NCI-H524 (cell line): ENCODE measurements at places on chromosomes 3 and 15.

DNA sequence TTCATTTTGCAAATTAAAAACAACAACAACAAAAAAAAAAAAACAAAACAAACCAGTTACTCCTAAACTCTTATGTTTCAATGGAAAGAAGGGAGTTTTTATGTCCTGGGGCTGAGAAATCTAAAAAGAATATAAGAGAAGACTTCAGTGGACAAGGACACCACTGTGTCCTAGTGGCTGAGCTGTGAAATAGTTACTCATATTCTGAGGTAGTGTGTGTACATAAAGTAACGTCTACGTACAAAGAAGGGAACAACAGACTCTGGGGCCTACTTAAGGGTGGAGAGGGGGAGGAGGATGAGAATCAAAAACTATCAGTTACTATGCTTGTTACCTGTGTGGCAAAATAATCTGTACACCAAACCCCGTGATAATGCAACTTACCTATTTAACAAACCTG lies 6.0 kb upstream of the TP53BP1 start:
- no peak for DNase-seq

DNA sequence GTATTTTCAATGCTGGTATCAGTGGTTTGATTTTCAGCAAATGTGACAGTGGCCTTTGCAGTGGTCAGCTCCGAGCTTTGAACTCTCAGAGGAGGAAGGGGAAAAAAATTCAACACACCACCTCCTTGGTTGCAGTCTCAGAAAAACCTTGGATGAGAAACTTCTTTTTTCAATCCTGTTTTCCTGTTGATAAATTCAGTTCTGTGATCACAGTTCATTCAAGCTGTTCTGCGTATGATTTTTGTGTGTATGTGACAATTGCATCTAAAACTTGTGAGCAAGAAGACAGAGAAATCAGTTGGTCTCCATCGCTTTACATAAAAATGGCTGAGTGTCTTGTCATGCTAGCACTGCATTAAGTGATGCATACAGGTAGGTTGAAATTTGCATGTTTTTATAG lies 19.2 kb downstream of the ZBTB38 start:
- no peak for DNase-seq

DNA sequence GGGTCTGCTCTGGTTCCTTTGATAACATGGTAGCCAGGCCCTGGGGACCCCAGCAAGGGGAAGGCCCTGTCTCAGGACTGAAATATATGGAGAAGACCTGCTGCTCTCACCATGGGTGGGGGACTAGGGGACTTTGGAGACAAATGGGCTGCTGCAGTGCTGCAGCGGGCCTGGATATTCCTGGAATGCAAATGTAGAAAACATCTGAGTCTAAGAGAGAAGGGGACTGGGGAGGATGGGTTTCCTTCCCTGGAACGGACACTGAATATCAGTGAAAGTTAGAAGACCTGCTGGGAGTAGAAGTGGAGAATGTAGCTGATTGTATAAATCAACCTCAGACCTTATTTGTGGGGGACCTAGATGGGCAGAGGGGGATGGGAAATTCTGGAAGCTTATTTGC lies 3.1 kb upstream of the HCN4 start:
- DNase-seq = no peak

GRCh38 chr15:68479870-68480269 lies 47.9 kb upstream of the ITGA11 start:
- DNase-seq = no peak

DNA sequence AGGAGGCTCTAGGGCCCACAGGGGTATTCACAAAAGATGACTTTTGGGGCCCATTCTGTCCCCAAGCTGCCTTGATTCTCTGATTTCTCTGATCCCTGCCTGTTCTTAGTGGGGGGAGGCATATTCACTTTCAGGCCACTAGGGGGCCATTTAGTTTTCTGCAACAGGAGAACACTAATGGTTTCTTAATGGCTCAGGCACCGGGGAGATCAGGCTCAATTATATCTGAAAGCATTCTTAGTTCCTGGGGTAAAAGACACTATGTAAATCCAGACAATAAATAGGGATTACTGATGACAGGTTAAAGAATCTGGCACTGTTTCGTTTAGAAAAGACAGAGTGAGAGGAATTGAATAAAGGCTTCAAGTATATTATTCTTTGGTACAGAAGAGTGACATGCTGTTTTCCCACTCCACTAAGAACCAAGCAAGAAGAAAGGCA lies 2.5 kb upstream of the INAFM2 start:
- peak; percentile 30 for DNase-seq

DNA sequence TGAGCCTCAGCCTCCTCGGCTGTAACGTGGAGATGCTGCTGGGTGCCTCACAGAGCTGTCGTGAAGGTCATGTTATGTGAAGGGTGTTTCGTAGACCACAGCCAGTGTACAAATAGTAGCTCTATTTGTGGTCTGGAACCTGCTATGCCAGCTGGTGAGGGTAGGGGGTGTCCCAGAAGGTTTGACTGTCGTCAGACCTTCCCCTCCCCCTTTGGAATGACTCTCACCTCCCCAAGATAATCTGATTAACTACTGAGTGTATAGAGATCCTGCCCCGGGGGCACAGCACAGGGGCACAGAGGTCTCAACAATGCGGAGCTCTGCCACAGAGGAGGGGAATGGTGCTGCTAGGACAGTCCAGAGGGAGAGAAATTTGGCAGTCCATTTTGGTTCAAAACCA lies 20.5 kb downstream of the FGD5 start:
- DNase-seq = peak; percentile 69

- peak; percentile 82 for DNase-seq
Measured at GRCh38 chr3:54307566-54308180, 185.3 kb downstream of the CACNA2D3 start.

GRCh38 chr3:64187065-64187959 lies 38.0 kb downstream of the PRICKLE2 start:
- no peak for DNase-seq

GRCh38 chr15:63833021-63833696 lies 589 bp downstream of the HERC1 start:
- DNase-seq = peak; percentile 47

GRCh38 chr3:55702822-55703221 lies 215.7 kb upstream of the WNT5A start:
- DNase-seq = no peak

DNA sequence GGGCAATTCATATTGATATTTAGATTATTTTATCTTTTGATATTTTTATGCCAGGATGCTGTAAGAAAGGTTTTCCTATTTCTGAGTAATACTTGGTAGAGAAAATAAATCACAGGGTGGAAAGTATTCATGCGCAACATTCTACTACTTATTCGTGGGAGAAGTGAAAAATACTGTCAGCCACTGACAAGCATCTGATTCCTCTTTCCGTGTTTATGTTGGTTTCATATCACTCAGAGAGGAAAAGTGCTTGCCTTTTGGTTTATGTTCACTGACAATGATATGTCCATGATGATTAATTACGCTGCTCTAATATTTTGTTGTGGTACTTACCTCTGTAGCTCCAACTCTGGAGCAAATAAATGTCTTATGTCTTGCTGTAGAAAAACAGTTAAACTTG lies 429.4 kb downstream of the EDEM1 start:
- no peak for DNase-seq

DNA sequence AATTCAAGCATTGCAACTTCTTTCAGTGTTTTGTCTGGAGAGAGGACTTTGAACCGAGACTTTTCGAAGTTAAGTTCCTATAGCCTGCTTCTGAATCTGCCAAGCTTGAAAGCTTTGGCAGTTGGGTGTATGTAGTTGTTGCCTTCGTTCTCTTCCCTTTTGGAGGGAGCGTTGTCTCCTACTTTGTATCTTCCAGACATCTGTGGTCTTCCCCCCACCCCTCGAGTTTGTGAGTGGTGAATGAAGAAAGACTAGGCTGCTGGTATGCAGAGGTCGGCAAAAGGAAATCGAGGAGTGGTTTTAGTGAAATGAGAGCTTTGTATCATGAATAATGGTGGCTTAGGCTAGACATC lies 1.3 kb downstream of the CTNNB1 start:
- DNase-seq = peak; percentile 34

- DNase-seq = peak; percentile 83
Measured at GRCh38 chr3:105253225-105253624, 113.5 kb upstream of the ALCAM start.

DNA sequence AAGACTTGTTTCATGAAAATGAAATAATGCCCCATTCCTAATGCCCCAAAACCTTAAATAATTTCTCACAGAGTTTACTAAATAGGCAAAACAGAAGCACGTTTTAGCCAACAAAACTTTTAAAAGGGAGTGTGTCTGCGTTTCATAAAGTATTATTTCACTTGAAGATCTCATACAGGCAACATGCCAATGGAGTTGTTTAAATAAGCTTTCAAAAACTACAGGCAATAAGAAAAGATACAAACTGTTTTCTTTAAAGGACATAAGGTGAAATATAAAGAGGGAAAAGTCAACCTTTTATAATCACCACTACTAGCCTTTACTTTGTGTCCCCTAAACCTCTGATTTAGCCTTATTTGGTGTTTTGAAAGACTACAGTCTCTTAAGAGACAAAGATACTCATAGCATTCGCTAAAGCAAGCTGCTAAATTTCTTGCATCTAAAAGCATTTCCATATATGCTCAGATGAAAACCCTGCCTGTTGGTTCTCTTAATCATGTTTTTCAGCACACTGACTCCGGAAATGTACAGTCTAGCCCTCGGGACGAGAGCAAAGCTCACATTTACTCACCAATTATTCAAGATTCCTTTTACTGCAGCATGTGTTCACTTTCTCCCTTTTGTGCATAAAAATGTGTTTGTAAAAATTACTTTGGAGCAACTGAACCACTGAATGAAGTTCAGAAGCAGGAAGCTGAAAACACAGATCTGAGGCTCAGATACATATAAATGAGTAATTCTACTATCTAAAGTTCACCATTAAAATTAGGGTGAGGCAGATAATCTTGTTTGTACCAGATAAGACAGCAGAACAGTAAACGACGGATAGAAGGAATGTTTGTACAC lies 119.0 kb downstream of the GOLIM4 start:
- no peak for DNase-seq

DNA sequence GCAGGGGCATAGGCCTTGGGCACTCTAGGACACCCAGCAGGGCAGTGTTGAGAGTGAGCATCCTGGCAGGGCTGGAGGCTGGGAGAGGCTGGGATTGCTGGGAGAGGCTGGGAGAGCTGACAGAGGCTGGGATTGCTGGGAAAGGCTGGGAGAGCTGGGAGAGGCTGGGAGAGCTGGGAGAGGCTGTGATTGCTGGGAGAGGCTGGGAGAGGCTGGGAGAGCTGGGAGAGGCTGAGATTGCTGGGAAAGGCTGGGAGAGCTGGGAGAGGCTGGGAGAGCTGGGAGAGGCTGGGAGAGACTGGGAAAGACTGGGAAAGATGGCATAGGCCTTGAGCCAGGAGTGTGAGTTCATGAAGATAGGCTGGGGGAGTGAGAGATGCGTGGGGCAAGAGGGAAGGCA lies 77.8 kb downstream of the MESD start:
- no peak for DNase-seq

DNA sequence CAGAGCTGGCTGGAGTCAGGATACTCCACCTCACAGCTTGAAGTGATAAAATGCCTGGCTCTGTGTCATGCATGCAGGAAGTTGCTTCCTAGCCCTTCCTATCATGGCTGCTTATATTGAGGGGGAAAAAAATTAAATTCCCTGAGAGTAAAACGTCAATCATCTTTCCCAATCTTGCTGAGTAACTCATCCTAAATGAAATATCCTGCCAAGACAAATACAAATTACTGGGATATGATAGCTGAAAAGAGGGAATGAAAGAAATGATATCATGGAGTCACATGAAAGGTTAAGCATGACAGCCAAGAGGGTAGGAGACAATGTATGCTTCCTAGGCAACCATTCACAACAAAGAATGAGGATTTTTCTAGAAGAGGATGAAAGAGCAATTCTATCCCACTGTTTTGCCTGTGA lies 110.6 kb downstream of the ABI3BP start:
- DNase-seq = no peak

- no peak for DNase-seq
Measured at GRCh38 chr15:29636921-29637320, 185.3 kb downstream of the TJP1 start.

GRCh38 chr15:65869954-65870871 lies 922 bp downstream of the RAB11A start:
- DNase-seq = peak; percentile 44

GRCh38 chr3:50652709-50653108 lies 22.0 kb upstream of the DOCK3 start:
- DNase-seq = no peak

DNA sequence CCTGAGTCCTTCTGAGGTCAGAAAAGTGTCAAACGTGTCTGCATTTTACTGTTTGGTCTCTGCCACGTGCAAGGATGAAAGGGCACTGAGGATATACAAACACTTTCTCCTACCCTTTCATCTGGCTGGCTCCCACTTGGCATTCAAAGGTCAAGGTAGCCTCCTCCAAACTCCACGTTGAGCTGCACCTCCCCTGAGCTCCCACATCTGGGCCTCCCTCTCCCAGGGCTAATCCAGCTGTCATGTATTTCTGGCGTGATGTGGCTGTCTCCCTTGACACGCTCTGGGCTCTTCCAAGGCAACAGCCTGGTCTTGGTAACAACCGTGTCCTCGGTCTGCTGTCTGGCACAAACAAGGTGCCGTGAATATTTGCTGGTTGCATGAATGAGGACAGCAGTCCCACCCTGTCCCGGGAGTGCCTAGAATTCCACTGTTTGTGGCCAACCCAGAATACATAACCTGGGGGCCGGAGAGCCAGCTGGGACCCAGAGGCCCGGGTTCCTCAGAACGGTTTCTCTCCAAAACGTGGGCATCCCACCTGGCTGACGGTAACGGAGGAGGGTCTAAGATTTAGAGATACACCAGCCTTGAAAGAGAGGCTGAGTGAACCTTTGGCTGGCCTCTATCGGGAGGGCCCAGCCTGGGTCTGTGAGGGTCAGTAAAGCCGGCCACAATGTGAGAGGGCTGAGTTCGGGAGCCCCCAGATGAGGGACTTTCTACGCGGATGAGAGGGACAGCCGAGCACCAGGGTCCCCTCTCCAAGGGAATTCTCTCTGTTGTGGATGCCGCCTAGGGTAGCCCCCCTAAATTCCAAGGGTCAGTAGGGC lies 767 bp downstream of the GLT8D1 start:
- peak; percentile 15 for DNase-seq

GRCh38 chr3:128066114-128066513 lies 13.9 kb downstream of the SEC61A1 start:
- DNase-seq = peak; percentile 70

GRCh38 chr3:128709506-128710210 lies 16.3 kb upstream of the RAB7A start:
- no peak for DNase-seq

DNA sequence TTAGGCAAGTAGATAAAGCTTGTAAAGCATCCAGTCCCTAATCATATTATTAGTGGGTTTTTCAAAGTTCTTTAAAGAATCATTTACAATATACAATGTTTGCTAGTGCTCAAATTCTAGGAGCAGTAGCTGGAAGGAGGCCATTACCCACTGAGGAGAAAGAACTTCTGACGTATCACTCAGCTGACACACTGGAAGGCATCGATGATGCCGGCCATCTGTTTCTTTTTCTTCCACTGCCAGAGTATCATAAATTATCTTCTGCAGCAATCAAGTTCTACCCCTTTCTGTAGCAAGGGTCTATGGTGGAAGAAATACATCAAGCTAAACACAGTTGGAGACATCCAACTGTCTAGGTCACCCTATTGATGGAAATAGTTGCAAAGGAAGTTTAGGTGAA lies 243.2 kb upstream of the LRRN1 start:
- no peak for DNase-seq
